ENCODE measurements at places on chromosomes 6 and 20.

- DNase-seq, result no peak
These were observed 202.5 kb downstream of the BCAS1 start for GRCh38 chr20:53867741-53868351.

GRCh38 chr20:5261763-5262162 lies 55.0 kb downstream of the PROKR2 start:
- no peak for DNase-seq

DNA sequence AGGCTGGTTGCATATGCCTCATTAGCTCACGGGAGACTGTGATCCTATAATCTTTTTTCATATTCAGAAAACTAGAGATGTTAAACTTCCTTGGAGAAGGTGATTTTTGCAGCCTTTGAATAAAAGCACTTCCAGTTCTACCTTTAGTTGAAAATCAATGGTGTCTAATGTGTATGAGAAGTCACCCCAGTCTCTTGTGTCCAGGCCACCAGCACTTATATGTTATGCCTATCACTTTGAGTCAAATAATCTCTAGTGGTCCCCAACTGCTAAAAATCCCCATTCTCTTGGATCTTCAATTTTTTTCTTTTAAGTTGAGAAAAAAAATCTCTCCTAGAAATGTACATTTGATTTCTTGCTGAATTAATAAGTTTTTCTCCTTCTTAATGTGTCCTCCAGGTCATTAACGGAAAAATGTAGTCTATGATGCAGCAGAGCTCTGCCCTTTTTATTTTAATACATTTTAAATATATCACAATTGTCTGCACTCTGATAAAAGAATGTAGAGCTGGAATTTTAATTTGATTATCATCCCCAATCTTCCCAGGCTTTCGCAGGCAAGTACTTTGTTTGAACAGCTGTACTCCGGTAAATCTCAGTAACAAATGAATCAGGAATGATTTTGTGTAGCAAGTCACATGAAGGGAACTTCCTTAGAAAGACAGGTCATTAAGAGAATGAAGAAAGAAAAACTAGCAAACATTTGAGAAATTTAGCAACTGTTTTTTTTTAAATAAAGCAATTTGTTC lies 147.0 kb downstream of the SOX4 start:
- no peak for DNase-seq

GRCh38 chr20:15076785-15077184 lies 739.4 kb upstream of the FLRT3 start:
- no peak for DNase-seq

GRCh38 chr6:152316024-152316423 lies 321.1 kb downstream of the SYNE1 start:
- DNase-seq, result no peak

- DNase-seq, result no peak
These were observed 95.6 kb upstream of the SUPT3H start for GRCh38 chr6:45473121-45473993.

- DNase-seq, result no peak
These were observed 13.2 kb upstream of the MAP3K4 start for GRCh38 chr6:160978141-160978901.
